ENCODE measurements at places on chromosomes 4 and X.

DNA sequence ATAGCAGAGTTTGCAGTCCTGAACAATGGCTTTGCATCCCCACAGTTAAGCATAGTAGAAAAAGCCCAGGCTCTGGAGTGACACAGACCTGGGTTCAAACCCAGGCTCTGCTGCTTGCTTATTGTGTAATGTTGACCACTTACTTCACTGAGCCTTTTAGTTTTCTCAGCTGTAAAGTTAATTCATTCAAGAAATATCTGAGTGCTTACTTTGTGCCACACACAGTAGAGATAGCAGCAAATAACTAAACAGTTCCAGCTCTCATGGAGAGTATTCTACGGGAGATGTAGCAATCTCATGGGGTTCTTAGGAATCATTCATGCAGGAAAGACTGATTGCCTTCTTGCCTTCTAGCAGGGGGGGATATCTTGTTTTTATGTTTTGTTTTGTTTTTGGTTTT, 63.2 kb downstream of the SLC9A6 start:
- no peak for DNase-seq

DNA sequence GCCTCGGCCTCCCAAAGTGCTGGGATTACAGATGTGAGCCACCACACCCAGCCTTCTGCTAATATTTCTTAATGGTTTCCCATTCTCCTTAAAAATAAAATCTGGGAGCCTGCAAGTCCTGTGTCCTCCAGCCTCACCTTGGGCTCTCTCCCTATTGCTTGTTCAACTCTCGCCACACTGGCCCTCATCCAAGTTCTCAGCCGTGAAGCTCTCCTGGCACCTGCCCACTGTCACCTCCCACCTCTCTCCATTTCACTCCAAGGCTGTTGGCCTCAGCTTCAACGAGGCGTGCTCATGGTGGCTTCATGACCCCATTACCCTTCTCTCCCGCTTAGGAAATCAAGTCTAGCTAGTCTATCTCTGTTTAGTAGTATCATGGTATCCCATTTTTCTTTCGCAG, 9.5 kb upstream of the ETNPPL start:
- no peak for DNase-seq

DNA sequence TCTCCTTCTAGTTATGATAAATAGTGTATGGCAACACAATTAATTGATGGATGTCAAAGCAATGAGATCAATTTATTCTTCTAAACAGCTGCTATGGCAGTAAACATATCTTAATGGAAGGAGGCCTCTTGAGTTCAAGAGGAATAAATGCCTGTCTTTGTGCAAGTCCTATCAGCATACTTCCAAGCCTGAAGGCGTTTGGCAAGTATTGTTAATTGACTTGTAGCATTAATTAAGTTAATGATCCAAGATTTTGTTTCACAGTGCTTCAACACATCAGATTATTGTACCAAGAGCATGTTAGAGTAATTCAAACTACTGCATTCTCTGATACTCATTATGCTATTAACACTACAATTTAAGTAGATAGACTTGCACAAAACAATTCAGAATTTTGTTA, 144.8 kb downstream of the FAT4 start:
- DNase-seq, result no peak

DNA sequence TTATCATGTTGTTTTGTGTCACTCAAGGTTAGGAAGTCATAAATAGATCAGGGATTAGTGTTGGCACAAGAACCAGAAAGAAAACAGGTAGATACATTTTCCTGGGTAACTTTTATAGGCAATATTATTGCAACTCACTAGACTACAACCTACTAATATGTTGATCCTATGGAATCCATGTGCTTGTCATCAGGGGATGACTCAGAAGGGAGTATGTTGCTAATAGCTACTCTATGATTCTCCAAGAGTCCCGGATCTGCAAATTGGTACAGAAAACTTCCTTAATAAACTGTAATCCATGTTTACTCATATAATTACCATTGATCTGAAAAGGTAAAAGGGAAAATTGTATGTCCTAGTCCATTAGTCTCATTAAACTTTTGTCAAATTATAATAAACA, 11.7 kb upstream of the GNRHR start:
- DNase-seq, result peak; percentile 32

- no peak for DNase-seq
Observed at GRCh38 chr4:183254162-183254561, 65.9 kb downstream of the CLDN22 start.

GRCh38 chr4:143232277-143232676, 47.6 kb downstream of the USP38 start:
- no peak for DNase-seq

DNA sequence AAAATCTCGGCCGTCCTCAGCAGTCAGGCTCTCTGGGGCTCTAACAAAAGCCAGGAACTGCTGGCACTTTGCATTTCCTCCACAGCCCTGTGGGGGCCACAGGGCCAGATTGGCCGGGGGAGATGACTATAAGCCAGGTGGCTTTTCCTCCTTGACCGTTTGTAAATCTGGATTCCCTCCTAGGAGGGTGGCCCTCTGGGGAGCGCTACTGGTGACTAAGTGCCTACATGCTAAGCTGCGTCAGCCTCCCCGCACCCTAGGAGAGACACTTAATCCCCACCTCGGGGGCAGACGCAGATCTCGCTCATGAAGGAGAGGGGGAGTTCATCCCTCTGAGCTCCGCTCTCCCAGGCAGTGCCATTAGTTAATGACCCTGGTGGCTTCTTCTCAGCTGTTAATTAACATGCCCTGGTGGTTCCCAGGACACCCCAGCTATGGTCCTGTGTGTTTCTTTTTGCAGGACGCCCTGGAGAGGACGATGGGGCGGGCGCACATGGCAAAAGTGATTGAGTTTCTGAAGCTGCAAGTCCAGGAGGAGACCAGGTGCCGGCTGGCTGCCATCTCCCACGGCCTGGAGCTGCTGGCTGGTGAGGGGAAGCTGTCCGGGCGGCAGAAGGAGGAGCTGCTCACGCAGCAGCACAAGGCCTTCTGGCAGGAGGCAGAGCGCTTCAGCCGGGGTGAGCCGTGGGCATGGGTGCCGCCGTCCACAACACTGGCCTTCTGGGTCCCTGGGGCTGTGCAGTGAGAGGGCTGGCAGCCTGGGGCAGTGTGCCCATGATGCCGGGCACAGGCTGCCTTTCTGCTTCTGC, 41.6 kb downstream of the EVC start:
- DNase-seq, result no peak

DNA sequence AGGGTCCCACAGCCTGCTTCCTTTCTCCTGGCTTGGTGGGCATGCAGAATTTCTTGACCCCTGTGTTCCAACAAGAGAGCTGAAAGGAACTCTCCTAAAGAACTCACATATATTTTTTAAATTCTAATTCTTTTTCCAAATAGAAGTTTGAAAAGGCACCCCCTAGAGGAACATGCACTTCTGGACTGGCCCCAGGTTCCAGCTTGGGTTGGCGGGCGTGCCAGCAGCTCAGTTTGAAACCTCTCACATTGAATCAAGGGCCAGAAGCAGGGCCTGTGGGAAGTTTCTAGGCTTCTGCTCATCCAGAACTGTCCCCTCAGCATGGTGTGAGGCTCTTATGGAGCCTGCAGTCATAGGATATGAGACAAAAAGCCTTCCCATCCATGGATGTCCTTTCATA, 132.6 kb downstream of the ATG4A start:
- no peak for DNase-seq

DNA sequence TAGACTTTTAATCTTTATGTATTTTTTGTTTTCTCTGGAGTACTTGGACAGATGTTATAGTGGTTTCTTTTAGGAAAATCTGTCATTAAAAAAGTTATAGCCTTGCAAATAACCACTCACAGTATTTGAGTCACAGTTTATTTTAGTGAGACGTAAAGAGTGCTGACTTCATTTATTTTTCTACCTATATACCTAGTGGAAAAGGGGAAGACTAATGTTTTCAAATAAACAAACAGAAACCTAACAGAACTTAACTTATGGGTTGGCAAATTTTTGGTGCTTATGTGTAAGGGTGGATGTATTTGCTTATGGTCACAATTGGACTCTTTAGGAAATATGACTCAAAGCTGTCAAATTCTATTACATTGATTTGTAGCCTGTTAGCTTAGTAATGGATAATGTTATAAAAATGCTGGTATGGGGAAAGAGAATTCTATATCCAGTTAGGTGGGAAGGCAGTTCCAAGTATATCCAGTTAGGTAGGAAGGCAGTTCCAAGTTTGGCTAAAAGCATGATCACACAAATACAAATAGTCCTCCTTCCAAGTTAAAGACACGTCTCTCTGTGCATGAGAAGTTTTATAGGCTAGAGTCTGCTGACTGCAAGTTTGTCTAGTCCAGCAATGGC, 61.9 kb downstream of the SLC9A6 start:
- no peak for DNase-seq

DNA sequence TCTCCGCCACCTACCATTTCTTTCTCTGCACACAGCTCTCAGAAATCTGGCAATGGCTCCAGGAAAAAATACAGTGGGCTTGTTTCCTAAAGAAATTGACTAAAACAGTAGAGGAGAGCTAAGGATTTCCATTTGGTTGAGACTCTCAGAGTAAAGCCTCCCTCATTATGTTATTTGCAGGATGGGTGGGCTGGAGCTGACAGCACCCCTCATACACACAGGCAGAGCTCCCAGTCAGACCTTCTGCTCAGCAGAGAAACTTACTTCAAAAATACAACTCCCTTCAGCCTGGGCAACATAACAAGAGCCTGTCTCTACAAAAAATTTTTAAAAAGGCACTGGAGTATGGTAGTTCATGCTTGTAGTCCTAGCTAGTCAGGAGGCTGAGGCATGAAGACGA, 44.9 kb downstream of the ENPEP start:
- no peak for DNase-seq

DNA sequence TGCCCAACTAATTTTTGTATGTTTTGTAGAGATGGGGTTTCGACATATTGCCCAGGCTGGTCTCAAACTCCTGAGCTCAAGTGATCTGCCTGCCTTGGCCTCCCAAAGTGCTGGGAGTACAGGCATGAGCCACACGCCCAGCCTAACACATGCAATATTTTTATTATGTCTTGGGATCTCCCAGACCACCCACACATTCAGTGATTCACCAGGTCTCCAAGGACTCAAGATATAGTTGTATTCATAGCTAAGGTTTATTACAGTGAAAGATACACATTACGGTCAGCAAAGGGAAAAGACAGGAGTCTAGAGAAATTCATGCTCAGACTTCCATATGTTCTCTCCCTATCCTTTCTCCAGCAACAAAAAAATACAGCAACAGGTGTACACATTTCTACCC, 25.5 kb upstream of the FAM120C start:
- peak; percentile 34 for DNase-seq

DNA sequence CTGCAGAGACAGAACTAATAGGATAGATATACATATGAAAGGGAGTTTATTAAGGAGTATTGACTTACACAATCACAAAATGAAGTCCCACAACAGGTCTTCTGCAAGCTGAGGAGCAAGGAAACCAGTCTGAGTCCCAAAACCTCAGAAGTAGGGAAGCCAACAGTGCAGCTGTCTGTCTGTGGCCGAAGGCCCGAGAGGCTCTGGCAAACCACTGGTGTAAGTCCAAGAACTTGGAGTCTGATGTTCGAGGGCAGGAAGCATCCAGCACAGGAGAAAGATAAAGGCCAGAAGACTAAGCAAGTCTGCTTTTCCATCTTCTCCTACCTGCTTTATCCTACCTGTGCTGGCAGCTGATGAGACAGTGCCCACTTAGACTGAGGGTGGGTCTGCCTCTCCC, 89.6 kb downstream of the MXRA5 start:
- DNase-seq, result no peak

DNA sequence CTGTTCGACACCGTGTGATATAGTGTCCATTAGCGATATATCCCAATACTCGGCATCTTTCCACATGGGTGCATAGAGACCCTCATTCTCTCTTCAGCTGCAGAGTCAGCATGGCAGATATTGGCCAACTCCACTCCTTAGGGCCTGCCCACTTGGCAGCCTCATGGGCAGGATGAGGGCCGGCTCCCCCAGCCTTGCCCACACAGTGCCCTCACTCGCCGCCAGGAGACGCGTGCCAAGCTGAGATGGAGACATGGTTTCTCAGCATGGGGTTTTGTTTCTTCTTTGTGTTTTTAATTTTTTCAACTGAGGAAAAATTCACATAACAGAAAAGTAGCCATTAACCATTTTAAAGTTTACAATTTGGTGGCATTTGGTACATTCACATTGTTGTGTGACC, 5.3 kb upstream of the PLXNA3 start:
- DNase-seq, result no peak

DNA sequence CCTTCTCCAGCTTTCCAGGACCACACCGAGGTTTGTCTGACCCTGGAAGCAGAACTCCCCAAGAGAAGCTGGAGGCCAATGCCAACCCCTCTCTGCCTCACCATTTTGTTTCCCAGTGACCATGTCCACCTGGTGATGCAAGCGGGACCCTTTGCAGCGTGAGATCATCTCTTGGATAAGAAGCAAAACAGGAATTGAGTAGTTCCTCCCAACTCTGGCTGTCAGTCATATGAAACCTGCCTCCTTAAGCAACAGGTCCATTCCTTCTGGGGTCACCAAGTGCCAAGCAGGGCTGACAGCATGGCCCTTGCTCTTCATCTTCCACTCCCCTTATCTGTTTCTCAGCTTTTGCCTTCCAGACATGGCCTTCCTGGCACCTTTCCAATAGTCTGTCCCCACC, 41.3 kb upstream of the MTM1 start:
- DNase-seq, result no peak

- DNase-seq, result peak; percentile 78
Observed at GRCh38 chr4:165378745-165379677, at the start of gene CPE. Gene CPE, plus strand, starts transcription at chr4:165379008. Its CDS starts 214 bp downstream, at chr4:165379222.

DNA sequence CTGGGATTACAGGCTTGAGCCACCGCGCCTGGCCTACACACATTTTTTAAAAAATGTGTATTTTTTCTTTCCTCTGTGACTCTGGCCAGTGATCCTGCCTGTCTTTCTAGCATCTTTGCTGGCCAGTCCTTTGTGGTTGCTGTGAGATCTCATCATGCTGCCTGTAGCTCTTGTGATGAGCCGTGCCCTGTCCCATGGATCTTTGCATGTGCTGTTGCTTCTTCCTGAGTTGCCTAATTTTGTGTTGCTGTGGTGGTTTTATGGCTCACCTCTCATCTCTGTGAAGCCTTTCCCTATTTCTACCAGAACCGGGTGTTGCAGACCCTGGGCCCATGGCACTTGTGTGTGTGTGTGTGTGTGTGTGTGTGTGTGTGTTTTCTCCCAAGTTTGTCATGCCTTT, 8.3 kb downstream of the NSD2 start:
- DNase-seq, result no peak

DNA sequence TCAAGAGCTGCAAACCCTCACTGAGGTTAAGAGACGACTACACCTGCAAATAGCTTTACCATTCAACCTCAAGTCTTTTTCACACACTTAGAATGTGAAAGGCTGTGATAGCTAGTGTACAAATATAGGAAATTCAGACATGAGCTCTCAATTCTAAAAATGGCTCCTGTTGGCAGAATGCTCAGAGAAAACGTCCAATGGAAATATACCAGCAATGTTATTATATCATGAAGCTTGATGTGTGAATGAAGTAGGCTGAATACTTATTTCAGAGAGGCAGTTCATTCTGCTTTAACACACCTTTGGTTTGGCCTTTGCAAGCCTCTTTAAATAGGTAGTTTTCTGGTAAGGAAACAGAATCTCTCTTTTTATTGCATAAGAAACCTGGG, 227.6 kb downstream of the ADAMTS3 start:
- no peak for DNase-seq

Measured in mammary epithelial cell (primary cell).